Epithelial cell of prostate (primary cell): ENCODE measurements at places on chromosomes 12 and 14.

GRCh38 chr14:81436296-81437138 is 36.4 kb upstream of the STON2 start:
- no peak for DNase-seq

DNA sequence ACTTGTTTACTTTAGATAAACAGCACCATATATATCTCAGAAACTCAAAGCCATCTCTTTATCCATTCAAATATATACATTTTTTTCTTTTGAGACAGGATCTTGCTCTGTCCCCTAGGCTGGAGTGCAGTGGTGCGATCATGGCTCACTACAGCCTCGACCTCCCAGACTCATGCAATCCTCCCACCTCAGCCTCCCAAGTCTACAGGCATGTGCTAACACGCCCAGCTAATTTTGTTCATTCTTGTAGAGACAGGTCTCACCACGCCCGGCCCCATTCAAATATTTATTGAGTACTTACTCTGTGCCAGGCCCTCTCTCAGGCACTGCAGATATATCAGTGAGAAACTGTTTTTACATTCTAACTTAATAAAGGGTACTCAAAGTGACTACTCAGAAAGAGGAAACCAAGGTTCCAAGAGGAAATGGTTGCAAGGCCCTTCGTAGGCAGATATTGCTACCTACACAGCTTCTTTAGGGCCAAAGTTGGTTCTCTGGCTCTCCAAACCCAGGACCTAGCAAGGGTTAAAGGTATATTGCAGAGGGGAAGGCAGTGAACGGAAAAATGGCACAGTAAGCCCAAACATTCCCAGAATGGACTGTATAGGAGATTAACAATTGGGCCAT is 2.9 kb downstream of the ATXN3 start:
- no peak for DNase-seq

DNA sequence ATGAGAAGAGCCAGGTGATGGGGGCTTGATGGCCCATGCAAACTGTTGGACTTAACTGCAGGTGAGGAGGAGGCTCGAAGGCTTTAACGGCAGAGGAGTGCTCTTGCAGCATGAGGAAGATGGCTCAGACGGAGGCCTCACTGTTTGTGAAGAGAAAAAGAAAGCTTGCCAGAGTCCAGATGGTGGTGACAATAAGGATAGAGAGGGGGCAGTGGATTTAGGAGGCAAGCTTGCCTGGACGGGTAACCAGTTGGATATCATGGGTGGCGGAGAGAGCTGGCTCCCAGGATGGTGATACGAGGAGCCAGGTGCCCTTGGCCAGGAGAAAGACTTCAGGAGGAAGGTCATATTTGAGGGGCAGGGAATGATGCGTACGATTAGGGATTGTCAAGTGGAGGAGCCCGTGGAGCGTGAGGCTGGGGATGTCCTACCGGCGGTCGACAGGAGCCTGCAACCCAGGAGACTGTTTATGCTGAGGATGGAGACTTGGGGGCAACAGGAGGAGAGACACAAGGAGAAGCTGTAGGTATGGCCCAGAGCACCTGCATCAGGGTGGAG is 71.8 kb downstream of the CACNA1C start:
- no peak for DNase-seq

DNA sequence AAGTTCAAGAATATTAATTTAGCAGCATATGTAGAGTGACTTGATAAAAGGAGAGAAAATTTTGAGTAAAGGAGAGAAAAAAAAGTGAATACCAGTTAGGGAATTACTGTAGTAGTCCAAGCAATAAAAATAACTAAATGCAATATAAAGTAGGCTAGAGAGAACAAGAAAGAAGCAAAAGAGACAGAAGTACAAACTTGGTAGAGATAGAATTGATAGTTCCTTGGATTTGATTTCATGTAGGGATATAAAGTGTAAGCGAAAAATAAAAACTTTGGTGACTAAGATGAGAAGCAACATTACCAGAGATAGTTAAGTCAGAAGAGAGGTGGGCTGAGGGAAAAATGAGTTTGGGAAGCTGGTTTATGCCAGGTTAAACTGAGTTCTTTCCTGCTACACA is 252.4 kb downstream of the SEC23A start:
- DNase-seq: no peak
